ENCODE measurements at places on chromosomes 1 and 21.

DNA sequence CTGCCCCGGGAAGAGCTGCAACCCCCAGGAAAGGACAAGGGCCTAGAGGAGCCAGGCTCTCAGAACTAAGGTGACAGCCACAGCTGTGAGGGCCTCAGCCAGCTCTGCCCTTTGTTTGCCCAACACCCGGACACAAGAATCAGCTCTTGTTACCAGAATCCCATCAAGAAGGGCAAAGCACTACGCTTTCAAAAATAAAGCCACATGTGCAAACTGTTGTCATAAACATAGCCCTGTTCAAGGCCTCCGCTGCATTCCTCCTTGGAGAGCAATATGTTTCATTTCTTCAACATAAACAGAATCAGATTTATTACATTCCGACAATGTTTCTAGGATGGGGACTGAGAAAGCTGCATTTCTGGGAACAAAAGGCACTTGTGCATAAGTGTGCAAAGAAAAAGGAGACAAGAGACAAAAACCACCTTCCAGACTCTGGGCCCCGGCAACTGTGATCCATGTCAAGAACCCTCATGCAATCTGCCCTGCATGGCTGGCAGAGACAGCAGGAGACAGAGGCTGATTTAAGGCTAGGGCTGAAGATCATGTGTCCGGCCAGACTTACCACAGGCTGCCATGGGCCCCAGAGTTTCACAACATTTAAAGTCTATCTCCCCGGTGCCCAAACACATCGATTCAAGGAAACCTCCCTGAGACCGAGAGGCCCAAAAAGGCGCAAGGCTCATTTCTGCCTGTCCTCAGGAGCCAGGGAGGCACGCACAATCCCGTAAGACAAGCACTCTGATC lies 71.0 kb downstream of the SSBP3 start:
- no peak for DNase-seq

- DNase-seq = no peak
Measured at GRCh38 chr1:30755746-30756145, 1.8 kb downstream of the LAPTM5 start.

DNA sequence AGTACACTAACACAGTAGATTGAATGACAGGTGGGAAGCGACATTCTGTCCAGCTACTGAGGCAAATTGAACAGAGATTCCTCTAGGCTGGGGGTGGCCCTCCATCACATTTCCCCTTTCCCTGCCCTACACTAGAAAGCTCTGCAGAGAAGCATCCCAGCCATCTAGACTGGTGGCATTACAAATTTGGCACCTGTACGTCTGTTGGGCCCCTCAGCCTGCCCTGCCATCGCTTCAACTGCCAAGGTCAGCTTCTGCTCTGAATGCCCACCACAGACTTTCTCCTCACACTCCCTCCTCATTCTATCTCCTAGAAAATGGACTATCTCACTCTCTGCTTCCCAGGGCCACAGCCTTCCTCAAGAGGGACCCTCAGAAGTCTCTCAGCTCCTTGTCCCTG lies 16.7 kb downstream of the TRABD2B start:
- no peak for DNase-seq

DNA sequence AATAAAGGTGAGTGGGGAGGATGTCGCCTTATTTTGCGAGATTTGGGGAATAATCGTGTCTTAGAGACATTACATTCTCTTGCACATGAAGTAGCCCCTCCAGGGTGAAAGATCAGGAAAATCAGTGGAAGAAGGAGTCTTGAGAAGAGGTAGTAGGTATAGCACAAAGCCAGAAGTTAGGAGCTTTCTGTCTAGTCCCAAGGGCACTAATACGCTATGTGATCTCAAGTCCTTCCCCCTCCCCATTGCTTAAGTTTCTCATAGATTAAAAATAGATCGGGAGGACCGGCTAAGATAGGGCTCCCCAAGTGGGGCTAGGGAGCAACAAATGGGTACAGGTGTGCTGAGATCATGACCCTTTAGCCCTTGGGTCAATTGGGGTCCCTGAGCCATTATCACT lies 13.5 kb downstream of the LRRN2 start:
- DNase-seq = no peak

DNA sequence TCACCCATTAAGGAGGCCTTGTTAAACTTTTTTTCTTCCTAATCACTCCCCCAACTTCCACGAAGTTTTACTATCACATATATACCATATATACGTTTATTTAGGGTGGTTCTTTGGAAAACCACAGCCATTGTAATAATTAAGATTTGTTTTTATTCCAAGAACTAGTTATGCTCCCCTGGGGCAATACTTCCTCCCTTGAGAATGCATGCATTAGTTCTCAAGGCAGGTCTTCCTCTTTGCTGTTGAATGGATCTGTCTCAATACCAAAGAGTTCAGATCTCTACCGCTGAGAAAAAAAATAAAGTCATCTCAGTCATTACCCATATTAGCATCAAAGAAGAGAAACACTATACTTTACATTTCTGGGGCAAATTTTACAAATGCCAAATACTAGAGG lies 567.7 kb upstream of the RGS18 start:
- no peak for DNase-seq

GRCh38 chr1:61156576-61157467 lies 74.5 kb downstream of the NFIA start:
- DNase-seq = no peak

- DNase-seq = no peak
Measured at GRCh38 chr1:41874151-41874719, 44.5 kb downstream of the HIVEP3 start.

- DNase-seq = no peak
Measured at GRCh38 chr1:154756793-154757548, 113.1 kb downstream of the KCNN3 start.

DNA sequence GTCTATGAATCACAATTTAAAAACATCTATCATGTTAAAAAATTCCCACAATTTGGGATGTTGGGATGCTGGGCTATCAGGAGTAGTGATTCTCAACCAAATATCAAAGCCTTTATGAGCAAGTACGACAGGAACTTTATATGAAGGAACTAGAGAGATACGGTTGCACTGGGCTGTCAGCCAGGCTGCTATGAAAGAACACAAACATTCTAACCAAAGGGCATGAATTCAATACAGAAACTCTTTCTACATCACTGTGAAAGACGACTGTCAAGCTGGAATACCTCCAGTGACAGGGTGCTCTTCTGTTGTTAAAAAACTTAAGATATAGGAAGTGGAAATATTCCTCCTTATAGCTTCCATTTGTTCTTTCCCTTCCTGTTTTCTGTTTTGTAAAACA lies 9.8 kb downstream of the CACNA1E start:
- DNase-seq = no peak

GRCh38 chr1:164480285-164480907 lies 78.6 kb upstream of the PBX1 start:
- no peak for DNase-seq

DNA sequence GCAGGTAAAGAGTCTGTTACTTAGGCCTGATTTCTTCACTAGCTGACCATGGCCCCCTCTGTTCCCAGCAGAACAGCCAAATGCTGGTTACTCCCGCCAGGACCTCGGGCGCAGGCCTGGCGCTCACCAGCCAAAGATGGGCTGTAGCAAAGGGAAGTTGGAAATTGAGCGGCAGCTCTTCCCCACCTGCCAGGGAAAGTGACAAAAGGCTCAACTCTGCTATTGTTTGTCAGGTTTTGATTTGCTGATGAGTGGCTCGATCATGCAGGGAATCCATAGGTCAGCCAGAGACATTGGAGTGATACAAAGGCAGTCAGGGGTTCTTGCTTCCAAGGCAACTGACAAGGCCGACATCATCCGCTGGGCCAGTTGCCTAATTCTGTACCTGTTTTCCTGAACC lies 120.1 kb downstream of the ASTN1 start:
- DNase-seq = no peak

- peak; percentile 21 for DNase-seq
Measured at GRCh38 chr1:163535807-163536206, 214.1 kb downstream of the NUF2 start.

DNA sequence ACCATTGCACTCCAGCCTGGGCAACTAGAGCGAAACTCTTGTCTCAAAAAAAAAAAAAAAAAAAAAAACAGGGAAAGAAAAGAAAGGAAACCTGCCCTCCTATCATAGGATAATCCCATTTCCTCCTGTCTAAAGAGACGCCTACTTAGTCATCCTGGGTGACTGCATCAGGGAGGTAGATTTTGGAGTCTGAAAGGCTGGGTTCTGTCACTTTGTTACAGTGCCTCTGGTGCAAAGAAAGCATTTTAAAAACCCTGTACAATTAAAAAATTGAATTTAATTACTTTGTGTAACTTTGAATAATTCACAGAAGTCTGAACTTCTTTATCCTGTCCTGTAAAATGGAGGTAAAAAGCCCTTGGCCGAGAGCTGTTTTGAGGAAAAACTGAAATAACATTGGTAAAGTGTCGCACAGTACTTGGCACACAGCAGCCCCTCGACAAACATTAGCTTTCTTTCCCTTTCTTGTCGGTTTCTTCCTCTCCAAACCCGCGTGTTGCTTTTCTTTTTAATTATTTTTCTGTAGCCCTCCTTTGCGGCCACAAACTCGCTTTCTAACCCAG lies 657 bp upstream of the HDAC1 start:
- DNase-seq = no peak

DNA sequence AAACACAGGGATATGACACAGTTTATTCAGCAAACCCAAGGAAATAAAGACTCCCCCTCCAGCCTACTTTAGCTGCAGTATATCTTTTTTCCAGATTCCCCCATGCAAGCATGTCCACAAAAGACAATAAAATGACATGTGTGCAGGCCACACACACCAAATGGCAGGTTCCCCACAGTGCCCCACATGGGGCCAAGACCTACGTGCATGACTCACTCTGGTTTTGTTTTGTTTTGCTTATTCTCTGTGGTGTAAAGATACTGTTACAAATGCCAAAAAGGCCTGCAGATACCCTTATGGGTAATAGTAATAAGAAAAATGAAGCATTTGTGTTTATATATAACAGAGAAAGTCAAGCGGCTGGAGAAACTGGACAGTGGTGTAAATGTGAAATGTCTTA lies 71.6 kb downstream of the RD3 start:
- no peak for DNase-seq

GRCh38 chr21:46551636-46552241 lies 53.1 kb downstream of the S100B start:
- no peak for DNase-seq

GRCh38 chr1:232965912-232966217 lies 15.5 kb downstream of the NTPCR start:
- no peak for DNase-seq

DNA sequence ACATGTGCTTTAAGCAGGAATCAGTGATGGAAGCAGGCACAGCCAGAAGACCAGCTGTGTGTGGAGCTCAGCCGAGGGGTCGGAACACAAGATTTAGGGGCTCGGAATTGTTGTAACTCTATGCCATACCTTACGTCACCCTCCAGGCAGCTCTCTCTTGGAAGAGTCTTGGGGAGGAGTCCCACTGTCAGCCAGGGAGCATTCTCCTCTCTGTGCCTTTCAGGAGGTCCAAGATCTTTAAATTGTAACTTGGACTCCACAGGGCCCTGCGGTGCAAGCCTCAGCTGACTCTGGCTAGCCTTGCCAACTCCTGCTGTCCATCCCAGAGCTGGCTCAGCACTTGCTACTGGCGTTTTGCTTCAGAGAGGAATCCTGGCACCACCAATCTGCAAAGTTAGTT lies 26.4 kb upstream of the ROR1 start:
- no peak for DNase-seq

DNA sequence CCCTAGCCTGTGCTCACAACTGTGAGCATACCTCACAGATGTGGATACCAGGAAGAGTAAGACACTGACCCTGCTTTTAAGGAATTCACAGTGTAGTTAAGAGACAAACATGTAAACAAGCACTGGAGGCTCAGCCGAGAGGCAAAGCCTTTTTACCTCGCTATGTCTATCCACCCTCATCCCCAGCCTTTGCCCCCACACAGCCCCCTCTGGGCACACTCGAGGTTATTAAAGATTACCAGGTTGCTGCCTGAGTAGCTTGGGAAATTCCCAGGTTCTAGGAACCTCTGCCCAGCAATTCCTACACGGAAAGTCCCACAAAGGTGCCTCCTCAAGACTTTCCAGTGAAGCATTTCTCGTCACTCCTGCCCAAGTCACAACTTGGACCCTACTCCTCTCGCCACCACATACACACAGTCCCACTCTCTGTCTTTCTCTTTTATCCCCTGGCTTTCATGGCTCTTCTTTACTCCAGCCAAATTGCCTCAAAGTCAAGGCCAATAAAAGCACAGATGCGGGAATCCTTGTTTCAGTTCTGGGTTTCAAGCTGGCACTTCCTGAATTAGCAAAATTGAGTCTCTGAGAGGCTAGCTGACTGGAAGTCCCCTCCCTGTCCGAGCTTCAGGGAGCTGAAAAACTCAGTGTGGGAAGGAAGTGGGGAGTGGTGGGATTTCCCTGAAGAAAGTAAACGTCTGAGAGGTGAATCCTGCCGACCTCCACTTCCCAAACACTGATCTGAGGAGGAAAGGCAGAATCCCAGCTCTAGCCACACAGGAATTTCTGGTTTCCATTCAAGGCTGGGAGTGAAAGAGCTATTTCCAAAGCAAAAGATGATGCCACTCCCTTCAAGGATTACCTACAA lies 7.6 kb downstream of the DENND2D start:
- no peak for DNase-seq

GRCh38 chr1:180854456-180854855 lies 58.2 kb upstream of the KIAA1614 start:
- DNase-seq = no peak

DNA sequence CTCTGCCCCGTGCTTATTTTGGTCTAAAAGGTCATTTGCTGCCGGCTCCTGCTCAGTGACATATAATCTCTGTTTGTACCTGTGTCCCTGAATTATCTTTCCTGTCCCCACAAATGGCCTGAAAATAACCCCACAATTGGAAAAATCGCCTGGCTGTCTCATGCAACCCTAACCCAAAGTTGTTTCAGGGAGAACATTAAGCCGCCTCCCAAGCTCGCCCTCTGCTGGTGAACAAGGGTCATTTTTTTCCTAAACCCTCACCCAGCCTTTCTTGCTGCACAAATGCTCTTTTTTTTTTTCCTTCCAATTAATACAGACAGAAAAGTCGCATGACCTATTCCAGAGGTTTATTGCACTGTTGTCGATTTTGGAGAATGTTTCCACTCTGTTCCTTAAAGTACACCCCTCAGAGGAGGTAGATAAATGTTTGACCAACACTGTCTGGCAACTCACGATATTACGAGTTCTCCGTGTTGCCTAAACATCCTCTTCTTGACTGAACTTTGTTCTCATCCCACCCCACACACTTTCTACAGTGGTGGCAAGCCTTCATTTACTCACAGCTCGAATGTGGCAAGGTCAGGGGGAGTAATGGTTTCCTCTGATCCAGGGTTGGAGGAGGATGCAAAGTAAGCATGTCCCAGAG lies 148.7 kb downstream of the ZZZ3 start:
- peak; percentile 12 for DNase-seq

GRCh38 chr1:243549108-243549507 lies 293.3 kb downstream of the SDCCAG8 start:
- DNase-seq = no peak

DNA sequence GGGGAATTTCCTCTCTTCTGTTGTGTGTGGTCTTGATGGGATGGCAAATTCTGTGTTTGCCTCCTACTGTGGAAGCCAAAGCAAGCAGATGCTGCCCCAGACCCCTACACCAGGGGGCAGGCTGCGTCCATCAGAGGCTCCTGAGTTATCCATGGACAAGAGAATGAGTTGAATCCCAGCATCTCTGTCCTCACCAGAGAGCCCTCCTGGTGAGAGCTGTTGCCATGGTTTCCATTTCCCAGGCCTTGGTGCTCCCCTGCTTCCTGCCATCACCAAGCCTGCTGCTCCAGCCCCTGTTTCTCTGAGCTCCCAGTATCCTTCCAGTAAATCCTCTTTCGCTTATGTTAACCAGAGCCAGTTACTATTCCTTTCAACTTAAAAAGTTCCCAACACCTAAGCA lies 20.4 kb upstream of the GNG12 start:
- DNase-seq = peak; percentile 23

GRCh38 chr1:29853716-29854330 lies 617.5 kb downstream of the PTPRU start:
- DNase-seq = no peak

GRCh38 chr1:110012100-110012780 lies 22.2 kb upstream of the STRIP1 start:
- DNase-seq = no peak

Measured in NCI-H2029 treated with DMSO at 0.1 percent for 48 hours (cell line).